Activated CD4-positive, alpha-beta T cell treated with anti-CD3 and anti-CD28 coated beads, Interleukin-2, amount 10 ng/mL, durations not matched to agents 7 days and 5 days (primary cell): ENCODE measurements at places on chromosomes 13 and 19. TPM values are rescaled to one million over a fixed set of nuclear protein-coding genes. Genes with fewer than 3 reads are reported as not detected.

The IFNL1 gene
- not detected for total RNA-seq

The GRIN3B gene
- total RNA-seq = not detected

The ZNF554 gene
- 4.1 TPM for total RNA-seq

The RASL11A gene
- 0.92 TPM for total RNA-seq

The C19orf18 gene
- total RNA-seq = 0.82 TPM

The ZIM2 gene
- not detected for total RNA-seq

The ENOX1 gene
- 0.07 TPM for total RNA-seq

The SBK2 gene
- not detected for total RNA-seq

The USF2 gene
- 150 TPM for total RNA-seq

The FGF21 gene
- not detected for total RNA-seq

The SULT2B1 gene
- 0.30 TPM for total RNA-seq

The KASH5 gene
- 0.85 TPM for total RNA-seq

The CYP4F2 gene
- total RNA-seq = not detected

The COX7A1 gene
- not detected for total RNA-seq

The UPK1A gene
- total RNA-seq = 0.37 TPM

The CD79A gene
- 2.9 TPM for total RNA-seq

The IFI30 gene
- total RNA-seq = 54.1 TPM

The OR4F17 gene
- total RNA-seq = not detected

The RDH8 gene
- total RNA-seq = not detected

The KLK4 gene
- total RNA-seq = not detected

The IZUMO2 gene
- not detected for total RNA-seq

The SIRT2 gene
- 47.1 TPM for total RNA-seq

The URAD gene
- not detected for total RNA-seq

The SCGB2B2 gene
- total RNA-seq = 0.65 TPM

The TDRD12 gene
- total RNA-seq = 0.52 TPM

The PRSS57 gene
- not detected for total RNA-seq

The ERICH4 gene
- total RNA-seq = not detected

The SEMA6B gene
- total RNA-seq = not detected

The VSTM1 gene
- not detected for total RNA-seq

The KLF2 gene
- total RNA-seq = 253 TPM

The UNC13A gene
- 0.02 TPM for total RNA-seq

The ELSPBP1 gene
- not detected for total RNA-seq

The KLK2 gene
- not detected for total RNA-seq

The TEKTIP1 gene
- total RNA-seq = 8.7 TPM

The KLK1 gene
- total RNA-seq = 0.75 TPM

The SPIB gene
- 0.50 TPM for total RNA-seq

The DCAF15 gene
- 80.3 TPM for total RNA-seq

The FBXO27 gene
- total RNA-seq = not detected

The NPAS1 gene
- not detected for total RNA-seq

The CCDC70 gene
- not detected for total RNA-seq

The PLPPR2 gene
- 1.9 TPM for total RNA-seq

The CYP4F12 gene
- total RNA-seq = 0.10 TPM
